ENCODE measurements at places on chromosomes 7 and 10.
A peak's percentile ranks its signal among the peaks of the same experiment; 100 is the strongest.

- H3K4me1 ChIP-seq: no peaks in the 10 kb centered on the region
- no peaks in the 10 kb centered on the region for H3K36me3 ChIP-seq
- H3K4me3 ChIP-seq: no peak overlapping the region
- H3K27ac ChIP-seq: no peak overlapping the region
- peak; percentile 2 for DNase-seq
- no peaks in the 10 kb centered on the region for H3K27me3 ChIP-seq
These were observed 93.0 kb downstream of the EBF3 start for GRCh38 chr10:129870961-129871621.

DNA sequence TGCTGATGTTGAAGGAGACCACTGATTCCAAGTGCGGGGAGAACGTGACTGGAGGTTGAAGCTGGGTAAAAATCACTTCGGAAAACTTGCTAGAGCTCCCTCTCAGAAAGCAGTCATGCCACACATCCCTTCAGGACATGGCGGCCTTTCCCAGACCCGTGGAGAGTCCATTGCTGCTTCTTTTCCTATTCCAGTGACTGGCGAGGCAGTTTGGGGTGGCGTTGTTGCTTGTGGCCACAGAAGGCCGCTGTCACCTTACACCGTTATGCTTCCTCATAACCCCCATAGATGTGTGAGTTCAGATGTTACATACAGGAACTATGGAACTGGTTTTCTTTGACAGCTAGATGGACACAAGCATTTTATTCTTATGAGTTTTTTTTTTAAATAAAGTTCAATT is 235.6 kb upstream of the POM121L12 start:
- H3K4me3 ChIP-seq: no peak overlapping the region
- no peaks in the 10 kb centered on the region for H3K36me3 ChIP-seq
- no peaks in the 10 kb centered on the region for H3K4me1 ChIP-seq
- no peak overlapping the region for H3K27ac ChIP-seq

- no peaks in the 10 kb centered on the region for H3K27me3 ChIP-seq
- DNase-seq: peak; percentile 10
- no peak overlapping the region for H3K27ac ChIP-seq
- H3K4me3 ChIP-seq: no peak overlapping the region
- peaks cover 1% of the 10 kb centered on the region for H3K4me1 ChIP-seq
- no peaks in the 10 kb centered on the region for H3K36me3 ChIP-seq
These were observed 3.1 kb upstream of the SAMD9 start for GRCh38 chr7:93120592-93121549.

DNA sequence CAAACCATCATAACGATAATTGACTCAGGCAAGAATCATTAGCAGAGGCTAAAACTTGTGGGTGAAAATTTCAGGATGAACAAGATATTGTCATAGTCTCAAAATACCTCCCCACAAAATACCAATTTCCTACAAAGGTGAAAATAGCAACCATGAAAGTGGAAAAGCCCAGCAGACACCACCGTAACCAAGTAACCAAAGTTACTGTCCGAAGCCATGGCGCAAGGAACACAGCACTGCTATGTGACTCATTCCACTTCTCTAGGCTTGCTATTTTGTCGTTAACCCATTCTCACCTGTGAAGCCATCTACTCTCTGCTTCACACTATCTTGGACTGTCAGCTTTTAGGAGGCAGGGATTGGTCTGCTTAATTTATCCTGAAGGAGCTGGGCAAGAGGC is 113.8 kb upstream of the CACUL1 start:
- H3K27ac ChIP-seq: no peak overlapping the region
- no peaks in the 10 kb centered on the region for H3K36me3 ChIP-seq
- no peaks in the 10 kb centered on the region for H3K4me1 ChIP-seq

GRCh38 chr7:98878365-98879197 is at the start of gene TRRAP:
Gene TRRAP, plus strand, starts transcription at chr7:98878532. Its CDS starts 2,619 bp downstream, at chr7:98881151.
- peaks cover 20% of the 10 kb centered on the region for H3K36me3 ChIP-seq
- H3K4me1 ChIP-seq: peaks cover 5% of the 10 kb centered on the region
- peak; percentile 87 for DNase-seq
- peak within 1 kb of the TSS; percentile 78 for H3K27ac ChIP-seq
- H3K4me3 ChIP-seq: peak within 1 kb of the TSS; percentile 97

GRCh38 chr10:79206300-79207095 is 137.7 kb downstream of the ZMIZ1 start:
- H3K4me1 ChIP-seq: no peaks in the 10 kb centered on the region
- H3K27ac ChIP-seq: no peak overlapping the region
- no peaks in the 10 kb centered on the region for H3K27me3 ChIP-seq
- DNase-seq: no peak
- no peak overlapping the region for H3K4me3 ChIP-seq

GRCh38 chr10:20963056-20963455 is 65.9 kb upstream of the NEBL start:
- H3K4me3 ChIP-seq: no peak overlapping the region
- H3K27me3 ChIP-seq: no peaks in the 10 kb centered on the region
- H3K27ac ChIP-seq: no peak overlapping the region
- no peaks in the 10 kb centered on the region for H3K4me1 ChIP-seq
- DNase-seq: peak; percentile 2
- no peaks in the 10 kb centered on the region for H3K36me3 ChIP-seq
